T-helper 17 cell (primary cell): ENCODE measurements at places on chromosomes 11 and 22. TPM values are rescaled to one million over a fixed set of nuclear protein-coding genes. Genes with fewer than 3 reads are reported as not detected.

Gene NRIP3
- total RNA-seq: 4.4 TPM

Gene SYT7
- not detected for total RNA-seq

DNA sequence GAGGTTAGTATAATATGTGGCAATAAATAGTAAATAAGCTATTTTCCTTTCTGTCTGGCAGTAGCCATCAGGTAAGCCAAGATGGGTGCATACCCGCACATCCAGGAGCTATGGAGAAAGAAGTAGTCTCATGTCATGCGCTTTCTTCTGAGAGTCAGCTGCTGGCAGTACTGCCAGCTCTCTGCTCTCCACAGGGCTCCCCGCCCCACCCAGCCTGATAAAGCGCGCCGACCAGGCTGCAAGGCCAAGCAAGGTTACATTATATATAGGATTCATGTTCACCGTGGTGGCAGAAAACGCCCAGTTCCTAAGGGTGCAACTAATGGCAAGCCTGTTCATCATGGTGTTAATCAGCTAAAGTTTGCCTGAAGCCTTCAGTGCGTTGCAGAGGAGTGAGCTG is 126.2 kb downstream of the ATG16L2 start:
- DNase-seq: no peak

- no peak for DNase-seq
These were observed 177.3 kb downstream of the ADAMTS15 start for GRCh38 chr11:130625578-130626306.

GRCh38 chr11:77647654-77648305 is 10.2 kb upstream of the CLNS1A start:
- DNase-seq: no peak

- DNase-seq: no peak
These were observed 1153.0 kb upstream of the TENM4 start for GRCh38 chr11:80593648-80594374.

DNA sequence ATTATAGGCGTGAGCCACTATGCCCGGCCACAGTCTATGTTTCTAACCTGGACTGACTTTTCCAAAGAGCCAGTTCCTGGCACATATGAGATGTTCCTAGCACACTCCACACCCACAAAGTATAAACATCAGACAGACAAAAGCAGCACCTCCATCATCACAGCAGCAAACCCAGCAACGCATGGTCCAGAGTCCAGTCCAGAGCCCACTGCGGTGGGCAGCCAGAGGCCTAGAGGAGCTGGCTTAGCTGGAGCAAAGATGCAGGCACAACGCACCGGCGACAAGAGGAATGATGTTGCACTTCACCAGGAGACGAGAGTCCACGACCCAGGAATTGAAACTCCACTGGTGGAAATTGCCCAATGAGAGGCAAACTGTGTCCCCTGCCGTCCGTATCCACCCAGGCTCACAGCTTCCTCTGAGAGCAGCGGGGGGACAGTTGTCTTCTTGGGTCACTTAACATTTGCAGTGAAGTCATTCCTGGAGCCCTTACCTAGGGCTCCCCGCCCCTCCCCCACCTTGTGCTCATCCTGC is 36.6 kb downstream of the RPS6KA4 start:
- DNase-seq: no peak

GRCh38 chr11:112024773-112025678 is at the start of gene DLAT:
Gene DLAT, plus strand, starts transcription at chr11:112025408. Its CDS starts 65 bp downstream, at chr11:112025473.
- DNase-seq: peak; percentile 64

GRCh38 chr11:64125676-64126075 is 40.2 kb downstream of the MACROD1 start:
- no peak for DNase-seq
